ENCODE measurements at places on chromosomes 12 and 14.

- DNase-seq: no peak
These were observed 268.2 kb upstream of the PLEKHG7 start for GRCh38 chr12:92434607-92435025.

DNA sequence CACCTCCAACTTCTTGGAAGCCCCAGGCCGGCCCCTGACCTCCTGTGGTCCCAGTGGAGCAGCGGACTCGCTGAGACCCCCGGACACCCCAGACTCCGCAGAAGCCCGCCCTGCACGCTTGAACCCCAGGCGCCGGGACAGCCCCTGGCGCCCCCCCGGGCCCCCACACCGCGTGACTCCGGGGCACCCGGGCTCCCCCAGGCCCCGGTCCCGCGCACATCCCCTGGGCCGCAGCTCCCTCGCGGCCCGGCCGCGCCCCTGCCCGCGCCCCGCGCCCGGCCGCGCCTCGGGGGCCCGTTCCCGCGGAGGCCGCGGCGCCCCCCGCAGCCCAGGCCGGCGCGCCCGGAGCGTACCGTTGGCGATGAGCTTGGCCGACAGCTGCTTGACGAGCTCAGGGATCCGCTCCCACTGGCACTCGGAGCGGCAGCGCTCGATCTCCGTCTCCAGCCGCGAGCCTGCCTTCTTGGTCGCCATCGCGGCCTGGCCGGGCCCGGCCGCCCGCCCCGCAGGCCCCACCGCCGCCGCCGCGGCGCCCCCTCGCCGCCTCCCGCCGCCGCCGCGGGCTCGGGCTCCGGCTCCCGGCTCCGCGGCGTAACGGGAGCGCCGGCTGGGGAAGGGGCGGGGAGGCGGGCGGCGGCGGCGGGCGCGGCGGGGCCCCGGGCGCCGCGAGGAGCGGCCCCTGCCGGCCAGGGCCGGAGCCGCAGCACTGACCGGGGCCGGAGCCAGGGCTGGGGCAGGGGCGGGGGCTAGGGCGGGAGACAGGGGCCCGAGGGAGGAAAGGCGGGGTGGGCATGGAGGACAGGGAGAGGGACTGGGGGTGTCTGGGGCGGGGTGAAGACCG lies at the start of gene TTC7B:
TTC7B (minus strand) TSS at position 609 of the 841 bp plus-strand sequence; CDS start at position 474, 135 bp downstream.
- DNase-seq: peak; percentile 43

- DNase-seq: peak; percentile 72
These were observed 914 bp upstream of the CCND2 start for GRCh38 chr12:4272424-4273272.

DNA sequence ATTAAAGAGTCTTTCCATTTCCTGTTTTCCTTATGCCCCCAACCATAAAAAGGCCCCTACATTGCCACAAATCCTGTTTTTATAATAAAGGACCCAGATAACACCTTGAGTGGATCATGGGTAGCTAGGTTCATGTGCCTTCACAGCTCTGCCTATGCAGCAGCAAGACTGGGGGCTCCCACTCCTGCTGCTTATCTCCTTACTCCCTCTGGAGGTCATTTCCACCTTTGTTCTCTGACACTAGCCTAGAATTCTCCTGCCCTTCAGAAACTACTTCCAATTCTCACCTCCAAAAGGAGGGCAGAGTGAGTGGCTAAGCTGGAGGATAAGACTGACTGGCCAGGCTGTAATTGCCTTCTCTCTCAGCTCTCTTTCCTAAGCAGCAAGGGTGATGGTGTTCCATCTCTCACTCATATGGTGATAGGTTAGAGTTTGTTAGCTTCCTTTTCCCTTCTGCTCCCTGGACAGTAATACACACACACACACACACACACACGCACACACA lies 20.0 kb upstream of the STAC3 start:
- DNase-seq: no peak

DNA sequence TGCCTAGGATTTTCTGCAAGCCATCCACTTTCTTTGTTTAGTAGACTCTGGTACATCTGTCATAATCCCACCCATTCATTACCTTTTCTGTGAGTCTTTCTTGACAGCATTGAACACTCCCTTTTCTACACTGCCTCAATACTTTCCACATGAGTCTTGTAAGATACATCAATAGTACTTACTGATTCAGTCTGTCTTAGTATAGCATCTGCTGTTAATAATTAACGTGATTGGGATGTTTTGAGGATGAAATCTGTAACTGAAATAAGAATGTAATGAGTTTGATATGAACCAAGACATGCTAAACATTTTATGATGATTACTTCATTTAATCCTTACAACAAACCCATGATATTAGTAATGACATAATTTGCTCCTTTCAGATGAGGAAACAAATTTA lies 196.2 kb upstream of the FOXG1 start:
- DNase-seq: no peak

All from transverse colon (tissue), 4 donors.